ENCODE measurements at places on chromosomes 1 and 21.

- H3K27ac ChIP-seq: no peak overlapping the region
- no peaks in the 10 kb centered on the region for H3K36me3 ChIP-seq
- H3K27me3 ChIP-seq: no peaks in the 10 kb centered on the region
- H3K4me3 ChIP-seq: no peak overlapping the region
Measured at GRCh38 chr21:44260791-44261631, 686 bp downstream of the DNMT3L start.

DNA sequence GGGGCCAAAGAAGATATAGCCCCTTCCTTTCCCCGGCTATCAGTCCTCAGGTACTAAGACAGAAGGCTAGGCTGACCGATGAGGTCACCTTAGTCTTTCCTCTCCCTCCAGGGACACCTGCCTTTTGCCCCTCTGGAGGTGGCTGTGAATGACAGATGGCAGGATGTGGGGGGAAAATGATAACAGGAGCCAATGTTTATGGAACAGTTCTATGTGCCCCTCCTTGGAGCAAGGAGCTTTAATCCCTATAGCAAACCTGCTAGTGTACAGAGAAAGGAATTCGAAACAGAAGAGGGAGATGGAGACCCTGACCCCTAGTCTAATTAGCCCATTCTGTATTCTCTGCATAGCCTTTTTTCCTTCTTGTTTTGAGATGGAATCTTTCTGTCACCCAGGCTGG lies 28.1 kb downstream of the SERINC2 start:
- no peak overlapping the region for H3K27ac ChIP-seq
- no peak overlapping the region for H3K4me3 ChIP-seq
- no peaks in the 10 kb centered on the region for H3K36me3 ChIP-seq
- no peaks in the 10 kb centered on the region for H3K4me1 ChIP-seq

DNA sequence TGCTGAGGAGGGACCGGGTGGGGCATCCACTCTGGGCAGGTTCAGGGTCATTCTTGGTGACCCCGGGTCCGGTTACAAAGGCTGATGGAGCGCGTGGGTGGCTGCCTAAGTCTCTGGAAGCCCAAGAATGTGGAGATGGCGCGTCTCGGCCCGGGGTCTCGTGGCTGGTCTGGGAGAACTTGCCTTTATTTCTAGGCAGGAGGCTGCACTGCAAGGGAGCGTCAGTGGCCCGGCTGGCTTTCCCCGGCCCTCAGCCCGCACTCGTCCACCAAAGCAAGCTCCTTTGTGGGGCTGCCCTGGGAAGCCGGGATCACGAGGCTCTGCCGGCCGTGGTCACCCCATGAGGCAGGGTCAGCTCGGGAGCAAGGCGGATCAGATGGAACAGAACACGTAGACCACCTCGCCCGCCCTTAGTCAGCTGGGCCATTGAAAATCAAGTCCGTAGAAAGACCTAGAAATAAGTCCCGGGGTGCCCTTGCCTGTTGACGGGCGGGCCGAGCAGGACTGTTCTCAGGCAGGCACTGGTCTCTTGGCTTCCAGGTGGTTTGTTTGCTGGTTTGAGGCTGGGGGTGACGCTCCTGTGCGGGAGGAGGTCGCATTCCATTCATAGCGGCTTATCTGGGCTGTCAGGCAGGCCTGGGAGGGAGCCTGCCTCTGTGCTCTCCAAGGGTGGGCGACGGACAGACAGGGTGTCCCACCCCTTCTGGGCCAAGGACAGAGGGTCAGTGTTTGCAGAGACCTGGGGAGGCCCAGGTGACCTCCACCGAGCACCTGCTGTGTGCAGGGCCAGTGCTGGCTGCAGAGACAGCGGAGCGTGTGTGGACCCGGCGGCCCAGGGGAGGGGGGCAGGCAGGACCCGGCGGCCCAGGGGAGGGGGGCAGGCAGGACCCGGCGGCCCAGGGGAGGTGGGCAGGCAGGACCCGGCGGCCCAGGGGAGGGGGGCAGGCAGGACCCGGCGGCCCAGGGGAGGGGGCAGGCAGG lies 25.8 kb downstream of the COL18A1 start:
- DNase-seq: no peak
- H3K27ac ChIP-seq: no peak overlapping the region
- H3K4me3 ChIP-seq: no peak overlapping the region
- H3K4me1 ChIP-seq: peaks cover 19% of the 10 kb centered on the region
- no peaks in the 10 kb centered on the region for H3K36me3 ChIP-seq
- H3K27me3 ChIP-seq: no peaks in the 10 kb centered on the region

DNA sequence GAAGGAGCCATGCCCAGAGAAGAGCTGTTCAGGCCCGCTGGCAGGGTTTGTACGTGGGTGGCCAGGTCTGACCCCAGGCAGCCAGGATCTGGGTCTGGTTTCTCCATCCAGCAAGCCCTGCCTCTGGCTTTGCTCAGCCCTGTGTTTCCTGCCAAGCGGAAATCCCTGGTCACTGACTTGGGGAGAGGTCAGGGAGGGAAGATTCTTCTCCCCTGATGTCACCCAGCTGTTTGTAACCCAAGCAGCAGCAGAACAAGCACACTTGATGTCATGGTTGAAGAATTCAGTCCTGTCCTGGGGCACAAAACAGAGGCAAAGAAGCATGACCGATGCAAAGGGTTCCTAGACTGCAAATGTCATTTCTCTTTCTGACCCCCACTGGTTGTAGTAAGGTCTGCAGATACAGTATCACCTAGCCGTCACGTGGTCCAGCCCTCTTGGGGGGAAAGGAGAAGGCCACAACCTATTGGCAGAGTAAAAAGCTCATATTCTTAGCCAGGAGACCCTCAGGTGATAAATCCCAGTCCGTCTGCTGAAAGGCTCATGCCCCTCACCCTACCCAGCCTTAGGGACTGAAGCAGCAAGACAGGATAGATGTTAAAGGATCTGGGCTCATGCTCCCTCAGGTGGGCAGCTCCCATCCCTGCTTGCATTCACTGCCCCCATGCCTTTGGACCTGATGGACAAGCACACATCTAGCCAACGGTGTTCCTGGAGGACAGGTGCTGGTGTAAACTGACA lies 120.9 kb downstream of the SYT2 start:
- DNase-seq: peak; percentile 83
- no peaks in the 10 kb centered on the region for H3K27me3 ChIP-seq
- no peaks in the 10 kb centered on the region for H3K36me3 ChIP-seq
- H3K4me1 ChIP-seq: peaks cover 73% of the 10 kb centered on the region
- peak overlapping the region; percentile 72 for H3K27ac ChIP-seq

GRCh38 chr1:91851130-91852010 lies 34.6 kb downstream of the TGFBR3 start:
- DNase-seq: peak; percentile 84
- peak overlapping the region; percentile 39 for H3K4me3 ChIP-seq
- H3K36me3 ChIP-seq: peaks cover 5% of the 10 kb centered on the region
- peak overlapping the region; percentile 74 for H3K27ac ChIP-seq
- H3K4me1 ChIP-seq: peaks cover 17% of the 10 kb centered on the region

GRCh38 chr1:166082601-166083000 lies 84.2 kb downstream of the FAM78B start:
- peaks cover 6% of the 10 kb centered on the region for H3K4me1 ChIP-seq
- H3K4me3 ChIP-seq: no peak overlapping the region
- no peaks in the 10 kb centered on the region for H3K27me3 ChIP-seq
- H3K36me3 ChIP-seq: no peaks in the 10 kb centered on the region
- H3K27ac ChIP-seq: no peak overlapping the region
- no peak for DNase-seq

DNA sequence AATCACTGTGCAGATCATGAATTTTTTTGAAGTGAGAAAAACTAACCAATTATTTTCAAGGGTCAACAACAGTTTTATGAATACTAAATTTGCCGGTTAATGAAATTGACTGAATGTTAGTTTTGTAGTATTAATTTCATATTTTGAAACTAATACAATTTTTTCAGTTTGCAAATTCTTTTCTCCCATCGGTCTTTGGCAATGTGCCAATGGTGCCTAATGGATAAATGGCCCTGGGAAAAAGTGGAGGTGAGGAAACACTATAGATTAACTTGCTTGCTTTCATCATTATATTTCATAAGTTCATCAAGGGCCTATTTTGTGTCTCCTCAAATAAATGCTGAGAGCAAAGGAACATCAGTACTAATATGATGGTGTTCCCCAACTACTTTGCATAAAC lies 4.1 kb downstream of the C1orf141 start:
- H3K27ac ChIP-seq: no peak overlapping the region
- H3K4me3 ChIP-seq: no peak overlapping the region
- DNase-seq: no peak

DNA sequence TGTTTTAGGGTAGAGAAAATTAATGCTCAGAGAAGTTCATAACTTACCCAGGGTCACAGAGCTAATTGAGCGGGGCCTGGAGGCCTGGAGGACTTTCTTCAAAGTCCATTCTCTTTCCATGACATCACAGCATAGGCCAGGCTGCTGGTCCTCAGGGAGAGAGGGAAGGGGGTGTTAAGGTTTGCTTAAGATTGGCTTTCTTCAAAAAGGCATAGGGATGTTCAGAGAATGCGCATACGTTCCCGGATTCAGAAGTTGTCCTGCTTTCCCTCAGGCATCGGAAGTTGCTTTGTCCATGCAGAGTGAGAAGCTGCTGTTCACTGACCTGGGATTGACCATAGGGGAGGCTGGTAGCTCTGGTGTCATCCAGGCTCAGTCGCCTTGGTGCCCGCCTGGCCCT lies 25.0 kb downstream of the RASSF5 start:
- DNase-seq: no peak
- no peaks in the 10 kb centered on the region for H3K36me3 ChIP-seq
- no peak overlapping the region for H3K27ac ChIP-seq

DNA sequence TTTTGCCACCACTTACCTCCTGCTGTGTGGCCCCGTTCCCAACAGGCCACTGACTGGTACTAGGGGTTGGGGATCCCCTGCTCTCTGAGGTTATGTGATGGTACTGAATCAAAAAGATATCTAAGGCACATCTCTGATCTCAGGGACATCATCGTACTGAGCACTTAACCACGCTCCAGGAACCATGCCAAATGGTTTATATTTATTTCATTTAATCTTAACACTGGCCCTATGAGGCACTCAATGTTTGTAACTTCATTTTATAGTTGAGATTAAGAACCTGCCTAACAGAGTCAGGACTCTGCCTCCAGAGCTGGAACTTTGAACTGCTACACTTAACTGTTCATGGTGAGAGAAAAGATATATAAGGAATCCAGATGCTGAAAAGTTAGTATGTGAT lies 98.0 kb upstream of the HP1BP3 start:
- peaks cover 57% of the 10 kb centered on the region for H3K36me3 ChIP-seq
- DNase-seq: no peak

GRCh38 chr1:82567348-82567747 lies 766.6 kb downstream of the ADGRL2 start:
- H3K27me3 ChIP-seq: no peaks in the 10 kb centered on the region
- DNase-seq: no peak
- peaks cover 3% of the 10 kb centered on the region for H3K4me1 ChIP-seq
- no peak overlapping the region for H3K27ac ChIP-seq

GRCh38 chr1:145729196-145729595 lies 9.9 kb downstream of the CD160 start:
- no peak overlapping the region for H3K4me3 ChIP-seq
- no peak overlapping the region for H3K27ac ChIP-seq
- H3K27me3 ChIP-seq: no peaks in the 10 kb centered on the region
- DNase-seq: no peak
- no peaks in the 10 kb centered on the region for H3K4me1 ChIP-seq

DNA sequence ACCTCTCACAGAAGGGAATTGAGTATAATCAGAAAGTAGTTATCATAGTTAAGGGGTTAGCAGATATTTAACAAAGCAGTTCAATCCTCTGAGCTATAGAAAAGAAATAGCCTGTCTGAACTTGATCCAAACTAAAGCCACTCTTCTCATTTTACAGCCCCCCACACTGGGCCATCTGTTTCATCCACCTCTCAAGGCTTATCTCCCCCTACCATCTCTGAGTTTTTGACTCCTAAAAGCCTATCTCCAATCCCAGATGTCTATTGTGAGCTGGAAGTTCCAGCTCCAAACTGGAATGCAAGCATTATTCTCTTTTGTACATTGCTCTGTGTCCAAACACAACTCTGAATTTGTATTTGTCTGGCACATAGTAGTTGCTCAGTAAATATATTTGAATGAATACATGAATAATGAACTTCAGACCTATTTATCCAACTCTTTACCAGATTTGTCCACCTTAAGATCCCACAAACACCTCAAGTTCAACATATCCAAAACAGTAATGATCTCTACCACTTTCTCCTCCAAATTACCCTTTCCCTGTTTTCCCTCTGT lies 98.1 kb downstream of the PLPP3 start:
- no peak for DNase-seq
- no peak overlapping the region for H3K4me3 ChIP-seq
- no peaks in the 10 kb centered on the region for H3K27me3 ChIP-seq

DNA sequence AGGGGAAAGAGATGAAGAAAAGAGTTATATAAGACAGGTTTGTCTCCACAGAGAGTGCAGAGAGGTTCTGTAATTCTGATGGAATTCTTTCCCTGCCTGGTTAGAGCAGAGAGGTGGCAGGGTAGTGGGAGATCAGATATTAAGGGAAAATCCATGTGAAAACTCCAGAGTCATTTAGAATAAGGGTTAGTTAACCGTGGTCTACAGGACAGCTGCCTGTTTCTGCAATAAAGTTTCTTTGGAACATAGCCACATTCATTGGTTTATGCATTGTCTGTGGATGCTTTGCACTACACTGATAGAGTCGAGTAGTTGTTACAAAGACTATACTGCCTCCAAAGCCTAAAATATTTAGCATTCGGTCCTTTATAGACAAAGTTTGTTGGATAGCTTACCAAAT lies 55.6 kb downstream of the LRRC8D start:
- H3K4me1 ChIP-seq: peaks cover 5% of the 10 kb centered on the region
- H3K27me3 ChIP-seq: no peaks in the 10 kb centered on the region
- H3K27ac ChIP-seq: no peak overlapping the region
- no peak overlapping the region for H3K4me3 ChIP-seq
- no peak for DNase-seq
- peaks cover under 1% of the 10 kb centered on the region for H3K36me3 ChIP-seq

DNA sequence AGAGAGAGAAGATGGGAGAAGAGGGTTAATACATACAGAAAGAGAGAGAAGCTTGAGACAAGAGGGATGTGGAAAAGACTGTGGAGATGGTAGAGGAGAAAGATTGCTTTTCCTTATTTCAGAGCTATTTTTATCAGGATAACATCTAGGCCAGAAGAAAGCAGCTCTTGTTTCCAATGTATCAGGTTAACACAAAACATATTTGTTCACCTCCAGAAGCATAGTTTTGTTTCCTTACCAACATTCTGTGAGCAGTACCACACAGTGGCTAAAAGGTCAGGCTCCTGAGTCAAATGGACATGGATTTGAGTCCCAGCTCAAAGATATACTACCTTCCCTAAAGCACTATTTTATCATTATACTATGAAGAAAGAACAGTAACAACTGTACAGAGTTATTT lies 185.5 kb downstream of the DUSP10 start:
- no peaks in the 10 kb centered on the region for H3K27me3 ChIP-seq
- H3K4me3 ChIP-seq: no peak overlapping the region
- no peak overlapping the region for H3K27ac ChIP-seq
- H3K4me1 ChIP-seq: no peaks in the 10 kb centered on the region
- no peaks in the 10 kb centered on the region for H3K36me3 ChIP-seq

DNA sequence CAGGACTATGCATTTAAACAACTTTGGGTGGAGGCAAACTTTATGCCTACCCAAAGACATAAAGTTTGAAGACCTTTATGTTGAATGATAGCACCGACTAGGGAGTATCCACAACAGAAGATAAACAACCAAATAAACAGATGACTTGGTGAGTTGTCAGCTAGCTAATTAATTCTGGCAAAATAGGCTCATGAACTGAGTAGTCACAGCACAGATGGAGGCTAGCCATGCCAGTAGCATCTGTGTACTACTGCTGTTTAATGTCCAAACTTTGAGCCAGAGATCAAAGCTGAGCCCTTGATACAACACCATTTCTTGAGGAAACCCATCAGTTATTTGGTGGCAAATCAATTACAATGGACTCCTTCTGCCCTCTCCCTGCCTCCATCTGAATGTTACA lies 40.3 kb upstream of the CCDC190 start:
- no peaks in the 10 kb centered on the region for H3K27me3 ChIP-seq
- no peak overlapping the region for H3K4me3 ChIP-seq
- H3K27ac ChIP-seq: no peak overlapping the region
- no peaks in the 10 kb centered on the region for H3K4me1 ChIP-seq
- DNase-seq: no peak
- H3K36me3 ChIP-seq: no peaks in the 10 kb centered on the region
